ENCODE measurements at places on chromosomes 5 and 9.

DNA sequence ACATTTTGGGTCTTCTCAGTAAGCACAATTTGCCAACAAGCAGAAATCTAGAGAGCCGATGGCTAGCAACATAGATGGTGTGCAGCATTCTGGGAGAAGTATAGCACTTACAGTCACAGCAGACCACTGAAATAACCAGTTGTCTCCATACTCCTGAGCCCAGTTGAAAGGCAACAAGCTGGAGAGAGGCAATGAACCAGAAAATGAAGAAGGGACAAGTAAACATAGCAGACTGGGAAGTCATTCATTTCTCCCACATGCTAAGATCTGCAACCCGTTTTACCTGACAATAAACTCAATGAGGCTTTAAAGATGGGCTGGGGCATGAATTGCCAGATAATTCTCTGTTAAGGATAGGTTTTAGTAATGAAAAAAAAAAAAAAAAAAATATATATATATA is 575.6 kb upstream of the GRAMD2B start:
- no peak for DNase-seq

GRCh38 chr9:72839085-72839484 is 113.8 kb downstream of the ALDH1A1 start:
- DNase-seq = no peak

DNA sequence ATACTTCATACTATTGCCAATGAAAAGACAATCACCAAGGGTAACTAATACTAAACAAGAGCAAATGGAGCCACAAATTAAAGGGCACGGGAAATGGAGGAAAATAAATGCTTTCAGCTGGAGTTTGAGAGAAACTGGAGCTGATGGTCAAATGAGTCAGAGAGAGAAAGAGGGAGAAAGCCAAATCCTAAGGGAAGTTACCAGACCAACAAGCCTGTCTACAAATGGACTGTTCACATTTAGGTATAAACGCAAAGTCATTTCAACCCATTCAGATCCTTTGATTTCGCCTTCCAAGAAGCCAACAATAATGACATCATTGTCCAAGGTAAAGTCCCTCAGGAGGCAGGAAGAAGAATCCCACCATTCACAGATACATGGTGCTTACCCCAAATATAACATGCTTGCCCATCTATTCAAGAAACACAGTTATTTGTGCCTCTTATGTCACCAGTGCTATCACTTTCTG is 351.8 kb downstream of the RAB3C start:
- no peak for DNase-seq

DNA sequence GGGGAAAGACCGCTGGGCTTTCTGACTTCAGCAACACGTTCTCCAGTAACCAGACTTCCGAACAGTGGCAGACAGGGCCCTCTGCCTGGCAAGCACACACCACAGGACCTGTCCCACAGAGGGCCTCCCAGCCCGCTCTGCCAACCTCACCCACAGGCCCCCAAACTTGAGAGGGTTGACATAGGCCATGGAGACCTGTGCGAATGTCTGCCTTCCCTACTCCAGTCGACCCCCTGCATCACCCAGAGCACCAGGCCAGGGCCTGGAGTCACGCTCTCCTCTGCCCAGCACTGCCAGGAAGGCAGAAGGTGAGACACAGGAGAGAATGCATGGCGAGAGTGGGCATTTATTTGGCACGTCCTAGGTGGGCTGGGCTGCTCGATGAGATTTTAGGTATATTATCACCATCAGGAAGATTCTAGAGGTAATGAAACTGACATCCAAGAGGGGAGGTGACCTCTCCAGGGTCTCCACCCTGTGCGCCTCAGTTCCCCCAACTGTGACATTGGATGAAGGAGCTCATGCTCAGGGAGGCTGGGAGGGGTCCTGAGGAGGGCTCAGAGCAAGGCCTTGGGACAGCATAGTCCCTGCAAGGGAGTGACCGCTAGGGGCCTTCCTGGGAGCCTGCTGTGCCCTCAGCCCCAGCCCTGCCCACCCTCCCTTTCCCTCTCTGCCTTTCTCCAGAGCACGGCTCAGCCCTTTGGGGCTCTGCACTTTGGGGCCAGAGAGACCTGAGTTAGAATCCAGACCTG is 54.9 kb downstream of the DUSP1 start:
- no peak for DNase-seq

DNA sequence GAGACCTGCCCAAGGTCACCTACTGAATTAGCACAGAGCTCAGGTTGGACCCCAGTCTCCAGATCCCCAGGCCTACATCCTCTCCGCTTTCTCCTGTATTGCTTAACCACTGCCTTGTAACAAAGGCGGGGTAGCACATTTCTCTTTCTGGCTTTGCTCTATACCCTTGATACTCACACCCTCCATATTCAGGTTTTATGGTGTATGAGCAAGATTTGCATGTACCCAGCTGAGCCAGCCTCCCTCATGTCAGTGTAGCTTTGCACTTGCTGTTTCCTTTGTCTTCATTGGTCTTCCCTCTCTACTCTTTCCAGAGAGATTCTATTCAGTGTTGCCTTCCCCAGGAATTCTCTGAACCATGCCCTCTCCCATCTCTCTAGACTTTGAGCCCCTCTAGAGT is 19.6 kb upstream of the ZCCHC7 start:
- no peak for DNase-seq

DNA sequence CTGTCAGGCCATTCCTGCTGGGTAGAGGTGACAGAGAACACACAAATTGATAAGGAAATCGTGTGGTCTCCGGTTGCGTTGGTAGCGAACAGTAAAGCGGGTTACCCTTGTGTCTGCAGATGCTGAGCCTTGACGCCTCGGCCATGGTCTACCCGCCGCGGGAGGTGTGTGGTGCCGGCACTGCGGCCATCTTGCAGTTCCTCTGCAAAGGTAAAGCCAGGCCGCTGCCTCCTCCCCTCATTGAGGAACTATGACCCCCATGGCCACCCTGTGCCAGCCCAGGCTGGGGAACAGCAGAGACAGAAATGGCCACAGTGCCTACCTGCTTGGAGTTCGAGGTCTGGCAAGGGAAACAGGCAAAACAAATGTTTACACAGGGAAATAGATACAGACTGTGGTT is 16.3 kb downstream of the LRSAM1 start:
- DNase-seq = no peak

DNA sequence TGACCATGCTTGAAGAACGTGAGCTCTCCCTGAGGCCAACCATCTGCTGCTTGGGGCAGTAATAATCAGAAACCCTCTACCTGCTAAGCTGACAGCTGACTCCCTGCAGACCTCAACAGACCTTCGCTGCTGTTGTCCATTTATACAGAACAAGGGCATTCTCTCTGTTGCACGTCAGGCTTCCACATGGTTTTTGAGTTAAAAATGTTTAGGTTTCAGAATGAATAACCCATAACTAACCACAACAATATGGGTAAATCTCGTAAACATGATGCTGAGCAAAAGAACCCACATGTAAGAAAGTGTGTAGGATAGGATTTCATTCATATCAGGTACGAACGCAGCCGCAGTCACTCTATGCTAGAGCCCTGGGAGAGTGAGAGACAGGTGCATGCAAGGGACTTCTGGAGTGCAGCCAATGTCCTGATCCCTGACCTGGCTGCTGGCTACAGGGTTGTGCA is 348.5 kb downstream of the MED10 start:
- no peak for DNase-seq

DNA sequence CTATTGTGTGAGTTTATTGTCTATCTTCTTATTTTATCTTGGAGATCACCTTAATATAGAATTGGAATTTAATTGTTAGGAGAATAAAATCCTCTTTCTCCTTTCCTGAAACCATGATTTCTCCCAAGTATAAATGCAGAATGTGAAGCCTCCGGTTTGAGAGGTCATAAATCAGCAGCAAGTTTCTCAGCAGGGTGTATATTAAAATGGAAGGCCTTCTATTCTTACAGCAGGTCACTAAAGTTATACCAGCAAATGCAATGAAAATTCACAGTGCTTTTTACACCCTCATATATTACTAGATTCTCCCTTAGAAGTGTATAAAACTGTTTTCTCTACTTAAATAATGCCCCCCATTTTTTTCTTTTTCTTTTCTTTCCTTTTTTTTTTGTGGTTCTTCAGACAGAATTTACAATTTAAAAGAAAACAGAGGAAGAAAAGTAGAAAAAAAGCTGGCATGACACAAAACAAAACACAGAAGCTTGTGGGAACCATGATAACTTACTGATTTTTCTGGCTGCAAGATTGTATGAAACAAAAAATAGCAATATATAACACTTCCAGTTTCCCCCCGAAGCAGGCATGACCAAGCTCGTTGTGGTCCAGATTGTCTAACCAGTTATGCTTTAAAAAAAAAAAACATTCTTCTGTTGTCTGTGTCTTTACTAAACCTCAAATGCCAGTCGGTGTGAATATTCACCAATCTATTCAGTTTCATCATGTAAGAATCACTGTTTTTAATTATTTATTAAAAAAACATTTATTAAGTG is 211.2 kb downstream of the RAB3C start:
- DNase-seq = no peak

GRCh38 chr5:111454776-111455175 is 57.6 kb downstream of the STARD4 start:
- DNase-seq = no peak

DNA sequence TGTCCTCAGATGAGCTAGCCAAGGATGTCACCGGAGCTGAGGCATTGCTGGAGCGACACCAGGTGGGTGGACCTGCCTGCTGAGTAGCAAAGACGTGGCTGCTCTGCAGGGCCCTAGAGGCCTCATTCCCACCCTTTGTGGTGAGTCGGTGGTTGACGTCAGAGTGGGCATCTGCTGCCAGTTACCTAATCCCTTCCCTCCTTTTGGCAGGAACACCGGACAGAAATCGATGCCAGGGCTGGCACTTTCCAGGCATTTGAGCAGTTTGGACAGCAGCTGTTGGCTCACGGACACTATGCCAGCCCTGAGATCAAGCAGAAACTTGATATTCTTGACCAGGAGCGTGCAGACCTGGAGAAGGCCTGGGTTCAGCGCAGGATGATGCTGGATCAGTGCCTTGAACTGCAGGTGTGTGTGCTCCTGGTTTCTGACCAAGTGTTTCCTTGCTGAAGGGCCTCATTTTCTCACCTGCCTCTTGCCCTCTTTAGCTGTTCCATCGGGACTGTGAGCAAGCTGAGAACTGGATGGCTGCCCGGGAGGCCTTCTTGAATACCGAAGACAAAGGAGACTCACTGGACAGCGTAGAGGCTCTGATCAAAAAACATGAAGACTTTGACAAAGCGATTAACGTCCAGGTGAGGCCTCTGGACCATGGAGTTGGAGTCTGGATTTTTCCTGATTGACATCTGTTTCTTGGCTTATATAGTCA is 48.9 kb downstream of the DYNC2I2 start:
- no peak for DNase-seq

- no peak for DNase-seq
Measured at GRCh38 chr5:168316139-168316578, 24.7 kb downstream of the WWC1 start.

DNA sequence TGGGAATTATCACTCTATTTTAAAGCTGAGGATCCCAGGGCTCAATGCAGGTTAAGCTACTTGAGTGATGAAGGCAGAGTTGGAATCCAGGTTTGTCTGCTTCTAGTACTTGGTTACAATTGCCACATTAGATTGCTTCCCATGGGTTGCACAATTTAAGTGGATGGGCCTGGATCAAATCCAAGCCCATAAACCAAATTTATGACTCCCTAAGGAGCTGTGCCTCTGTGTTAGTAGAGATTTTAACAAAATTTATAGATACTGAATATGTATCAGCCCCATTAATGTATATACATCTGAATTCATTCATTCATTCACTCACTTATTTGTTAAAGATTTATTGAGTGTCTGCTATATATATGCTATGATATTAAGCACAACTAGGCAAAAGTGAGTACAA is 332.3 kb upstream of the KLF9 start:
- DNase-seq = no peak

DNA sequence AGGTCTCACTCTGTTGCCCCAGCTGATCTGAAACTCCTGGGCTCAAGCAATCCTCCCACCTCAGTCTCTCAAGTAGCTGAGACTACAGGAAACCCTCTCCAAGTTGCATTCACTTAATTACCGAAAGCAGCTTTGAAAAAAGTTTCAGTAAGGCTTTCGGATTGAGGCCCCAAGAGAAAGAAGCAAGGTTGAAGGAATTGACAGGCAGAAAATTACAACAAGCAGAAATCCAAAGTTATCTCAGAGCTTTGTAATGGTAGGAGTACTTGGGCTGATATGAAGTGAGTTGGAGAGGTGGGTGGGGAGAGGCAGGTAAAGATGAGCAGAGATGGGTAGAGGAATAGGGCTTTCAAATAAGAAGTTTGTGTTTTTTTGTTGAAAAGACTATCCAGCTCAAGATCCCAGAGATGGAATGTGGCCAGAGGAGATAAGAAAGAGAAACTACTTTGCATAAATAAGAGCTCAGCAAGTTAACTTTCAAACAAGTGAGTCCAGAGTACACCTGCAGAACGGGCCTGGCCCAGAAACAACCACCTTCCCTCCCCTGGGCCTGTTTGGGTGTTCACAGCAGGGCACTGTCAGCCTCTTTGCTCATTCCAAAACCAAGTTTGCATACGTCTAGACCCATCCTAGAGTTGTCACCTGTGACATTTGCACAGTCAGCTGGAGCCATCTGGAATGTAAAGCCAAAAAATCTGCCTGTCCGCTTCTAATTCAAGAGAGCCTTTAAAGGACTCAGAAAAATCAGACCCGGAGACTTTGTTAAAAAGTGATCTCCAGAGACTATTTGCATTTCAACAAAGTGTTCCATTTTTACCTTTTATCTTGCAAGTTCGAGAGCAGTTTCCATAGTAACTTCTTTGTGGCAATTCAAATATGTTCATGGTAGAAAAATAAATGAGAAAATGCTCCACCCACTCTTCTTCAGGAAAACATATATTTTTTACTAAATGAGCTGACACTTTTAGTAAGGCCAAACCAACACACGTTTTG is 2.2 kb upstream of the CLINT1 start:
- no peak for DNase-seq

Measured in epithelial cell of prostate (primary cell).